EL (cell line): ENCODE measurements at places on chromosomes 4 and X.

DNA sequence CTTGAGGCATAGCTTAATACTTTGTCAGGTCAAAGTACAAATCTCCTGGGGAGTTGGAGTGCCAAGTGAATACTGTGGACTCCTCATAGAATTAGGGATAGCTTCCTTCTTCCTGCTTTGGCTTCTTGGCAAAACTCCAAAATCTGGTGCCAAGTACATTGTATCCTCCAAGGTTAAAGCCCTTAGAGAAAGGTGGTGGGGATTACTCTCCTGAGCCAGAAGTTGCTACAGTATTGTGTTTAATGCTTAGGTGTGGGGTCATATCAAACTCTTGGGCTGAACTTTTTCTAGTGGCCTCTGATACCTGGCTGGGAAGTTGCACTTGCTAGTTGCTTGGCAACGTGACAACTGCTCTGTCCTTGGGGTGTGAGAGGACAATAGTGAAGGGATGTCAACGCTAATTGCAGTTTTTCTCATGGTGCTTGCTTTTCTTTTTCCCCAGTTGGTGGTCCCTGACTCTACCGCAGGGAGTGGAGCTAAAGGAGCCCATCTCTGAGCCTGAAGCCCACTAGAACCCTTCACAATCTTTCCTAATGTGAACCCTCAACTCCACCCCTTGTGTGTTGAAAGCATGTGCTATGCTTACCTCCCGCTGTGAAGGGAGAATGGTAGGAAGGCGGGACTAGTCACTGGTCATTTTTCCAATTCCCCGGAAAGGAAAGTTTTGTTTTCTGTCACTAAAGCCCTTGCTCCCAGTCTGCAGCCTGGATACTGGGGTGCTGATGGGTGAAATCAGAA, 35.5 kb downstream of the DLG3 start:
- peak; percentile 4 for DNase-seq

GRCh38 chrX:26597981-26598380, 382.0 kb downstream of the MAGEB5 start:
- no peak for DNase-seq

GRCh38 chr4:89939546-89939945, 44.9 kb downstream of the MMRN1 start:
- no peak for DNase-seq

GRCh38 chr4:151888367-151888866, 127.6 kb upstream of the GATB start:
- no peak for DNase-seq

GRCh38 chr4:1061760-1062159, 50.3 kb downstream of the FGFRL1 start:
- DNase-seq: no peak

- no peak for DNase-seq
Measured at GRCh38 chrX:53438174-53438831, 4.1 kb upstream of the HSD17B10 start.

GRCh38 chrX:78950009-78950835, 5.0 kb downstream of the P2RY10 start:
- DNase-seq: no peak

GRCh38 chr4:177879851-177880250, 437.6 kb upstream of the AGA start:
- peak; percentile 27 for DNase-seq

DNA sequence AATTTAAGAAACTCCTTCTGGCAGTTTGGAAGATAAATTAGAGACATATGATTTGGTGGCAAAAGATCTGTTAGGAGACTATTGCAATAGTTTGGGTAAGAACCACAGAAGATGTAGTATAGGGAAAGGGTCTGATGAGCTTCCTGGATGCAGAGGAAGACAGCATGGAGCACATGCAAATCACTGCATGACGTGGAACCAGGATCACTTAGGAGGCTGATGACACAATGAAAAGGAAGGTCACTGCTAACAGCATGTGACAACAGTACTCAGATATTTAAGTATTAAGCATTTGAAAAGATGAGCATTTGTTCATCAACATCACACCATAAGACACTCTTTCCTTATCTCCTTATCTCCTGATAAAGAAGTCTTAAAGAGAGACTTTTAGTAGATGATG, 167.8 kb upstream of the LDB2 start:
- DNase-seq: peak; percentile 64

DNA sequence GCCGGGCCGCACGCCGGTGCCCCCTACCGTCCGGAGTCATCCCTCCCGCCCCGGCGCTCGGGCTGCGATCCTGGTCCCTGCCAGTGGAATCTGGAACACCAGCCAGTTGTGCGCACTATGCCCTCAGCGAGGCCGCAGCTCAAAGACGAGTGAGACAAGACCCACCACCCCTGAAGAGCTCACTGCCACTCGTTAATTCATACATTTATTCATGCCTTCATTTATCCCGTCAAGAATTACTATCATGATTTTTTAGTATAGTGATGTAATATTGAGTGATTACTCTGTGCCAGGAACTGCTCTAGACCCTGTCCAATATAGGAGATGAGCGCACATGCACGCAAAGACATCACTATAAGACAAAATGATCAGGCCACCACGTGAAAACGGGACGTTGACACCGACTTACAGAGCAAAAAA, 247 bp upstream of the PPA2 start:
- peak; percentile 84 for DNase-seq
